EL (cell line): ENCODE measurements at places on chromosomes 6 and 20.

DNA sequence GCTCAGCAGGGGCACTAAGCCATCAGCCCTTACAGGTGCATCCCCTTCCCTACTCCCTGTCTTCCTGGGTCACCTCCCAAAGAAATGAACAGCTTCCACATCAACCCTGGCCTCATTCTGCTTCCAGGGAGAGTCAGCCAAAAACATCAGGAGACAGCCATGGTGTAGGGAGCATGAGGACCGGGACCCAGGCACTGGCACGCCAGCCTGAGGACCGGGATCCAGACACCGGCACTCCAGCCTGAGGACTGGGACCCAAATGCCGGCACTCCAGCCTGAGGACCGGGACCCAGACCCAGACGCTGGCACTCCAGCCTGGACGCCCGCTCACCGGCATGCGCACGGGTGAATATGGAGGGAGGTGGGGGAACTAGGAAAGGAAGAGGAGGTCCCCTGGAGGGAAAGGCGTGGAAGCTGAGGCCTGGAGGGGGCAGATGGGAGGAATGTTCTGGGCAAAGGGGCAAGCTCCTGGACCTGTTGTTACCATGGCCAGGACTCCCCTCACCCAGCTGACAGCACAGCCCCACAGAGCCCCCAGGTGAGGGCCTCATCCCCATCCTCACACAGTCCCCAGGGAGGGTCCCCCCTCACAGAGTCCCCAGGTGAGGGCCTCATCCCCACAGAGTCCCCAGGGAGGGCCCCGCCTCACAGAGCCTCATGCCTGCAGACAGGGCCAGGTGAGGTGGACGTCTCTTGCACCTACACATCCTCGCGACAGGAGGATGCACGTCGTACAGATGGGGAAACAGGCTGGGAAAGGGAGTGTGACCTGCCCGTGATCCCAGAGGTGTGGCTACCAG is 26.0 kb upstream of the MRGBP start:
- DNase-seq = no peak

GRCh38 chr20:25277941-25278521 is 30.1 kb downstream of the PYGB start:
- DNase-seq = no peak

DNA sequence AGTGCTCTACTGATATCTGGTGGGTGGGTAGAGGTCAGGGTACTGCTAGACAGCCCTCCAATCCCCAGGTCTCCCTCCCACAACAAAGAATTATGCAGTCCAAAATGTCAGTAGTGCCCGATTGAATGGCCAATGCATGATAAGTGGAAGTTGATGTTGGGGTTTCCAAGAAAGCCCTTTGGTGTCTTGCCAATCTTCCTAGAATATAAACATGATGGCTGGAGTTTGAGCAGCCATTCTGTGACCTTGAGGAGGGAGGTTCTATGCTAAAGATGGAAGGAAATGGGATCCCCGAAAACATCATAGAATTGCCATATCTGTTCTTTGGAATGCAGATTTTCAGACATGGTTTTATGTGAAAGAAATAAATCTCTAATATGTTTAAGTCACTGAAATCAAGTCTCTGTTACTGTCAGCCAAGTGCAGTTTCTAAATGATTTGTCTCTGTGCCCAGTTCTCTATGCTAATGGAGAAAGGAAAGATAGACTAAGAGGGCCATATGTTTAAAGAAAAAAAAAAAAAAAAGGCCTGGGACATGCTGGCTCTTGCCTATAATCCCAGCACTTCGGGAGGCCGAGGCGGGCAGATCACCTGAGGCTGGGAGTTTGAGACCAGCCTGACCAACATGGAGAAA is 32.8 kb upstream of the PTPN1 start:
- no peak for DNase-seq

- DNase-seq = no peak
Measured at GRCh38 chr6:90631046-90631445, 44.2 kb upstream of the MAP3K7 start.

DNA sequence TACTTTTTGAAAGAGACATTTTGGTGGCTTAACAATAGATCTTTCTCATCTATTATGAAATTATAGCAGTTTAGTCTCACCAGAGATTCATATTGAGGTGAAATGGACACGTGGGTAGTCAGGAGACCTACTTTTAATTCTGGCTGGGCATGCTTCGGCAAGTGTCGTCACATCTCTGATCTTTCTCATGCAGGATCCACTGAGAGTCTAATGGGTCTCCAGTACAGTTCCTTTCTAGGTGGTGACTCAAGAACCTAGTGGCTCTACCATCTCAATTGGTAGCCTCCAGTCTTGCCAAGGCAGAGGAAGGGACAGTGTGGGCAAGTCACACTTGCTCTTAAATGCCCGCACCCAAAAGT is 94.9 kb downstream of the KCNB1 start:
- DNase-seq = no peak

DNA sequence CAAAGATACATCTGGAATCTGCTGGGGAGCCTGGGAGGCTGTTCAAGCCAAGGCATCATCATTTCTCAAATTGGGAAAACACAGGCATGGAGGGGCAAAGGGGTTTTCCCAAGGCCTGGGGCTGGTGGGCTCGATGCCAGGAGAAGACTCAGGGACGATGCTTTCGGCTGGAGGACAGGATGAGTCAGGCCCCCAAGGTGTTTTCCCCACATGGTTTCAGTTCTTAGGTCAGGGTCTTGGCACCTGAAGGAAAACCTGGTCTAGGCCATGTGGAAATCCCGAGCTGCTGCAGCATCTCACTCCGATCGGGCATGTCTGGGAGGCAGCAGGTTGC is 348.1 kb downstream of the CDC5L start:
- peak; percentile 81 for DNase-seq

DNA sequence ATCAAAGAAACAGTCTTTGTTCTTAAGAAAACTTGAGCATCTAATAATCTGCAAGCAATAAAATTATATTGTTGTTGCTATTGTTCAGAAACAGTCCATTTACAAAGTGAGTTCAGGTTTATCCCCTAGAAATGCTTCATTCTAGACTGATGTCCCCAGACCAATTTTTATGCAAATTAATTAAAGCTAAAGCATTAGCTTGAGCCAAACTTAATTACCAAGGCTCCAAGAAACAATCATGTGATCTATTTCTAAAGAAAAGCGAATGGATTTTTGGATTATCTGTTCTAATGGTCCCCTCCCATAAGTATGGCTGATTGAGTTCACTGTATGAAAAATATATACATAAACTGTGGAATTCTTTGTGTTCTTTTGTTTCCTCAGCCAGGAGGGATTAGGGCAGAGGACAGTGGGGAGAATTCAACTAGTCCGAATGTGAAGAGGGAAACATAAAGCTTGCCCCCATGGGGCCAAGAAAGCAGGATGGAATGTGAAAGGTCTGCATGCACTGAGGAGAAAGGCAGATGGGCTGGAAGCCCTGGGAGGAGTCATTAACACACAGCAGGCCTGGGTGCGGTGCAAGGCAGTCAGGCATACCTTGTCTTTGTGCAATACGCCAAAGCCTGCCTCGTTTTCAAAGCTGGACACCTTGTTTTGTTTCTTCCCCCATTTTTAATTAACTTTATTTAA is 597.1 kb downstream of the KIF16B start:
- no peak for DNase-seq

DNA sequence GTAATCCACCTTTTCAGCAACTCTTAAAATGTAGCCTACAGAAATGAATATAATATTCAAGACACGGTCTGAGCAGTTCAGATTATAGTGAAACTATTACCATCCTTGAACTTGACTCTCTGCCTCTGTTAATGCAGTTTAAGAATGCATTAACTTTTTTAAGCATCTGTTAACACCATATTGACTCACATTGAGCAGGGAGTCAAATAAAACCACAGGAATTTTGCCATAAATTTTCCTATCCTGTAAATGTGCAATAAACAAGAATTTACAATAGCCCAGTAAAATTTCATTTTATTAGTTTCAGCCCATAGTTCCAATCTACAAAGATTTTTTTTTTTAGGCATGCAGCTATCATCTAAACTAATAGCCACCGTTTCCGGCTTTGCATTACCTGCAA is 239.2 kb upstream of the DEFB112 start:
- DNase-seq = no peak

GRCh38 chr6:106746652-106747051 is 117.3 kb downstream of the QRSL1 start:
- DNase-seq = peak; percentile 95

- DNase-seq = peak; percentile 87
Measured at GRCh38 chr20:16573001-16573965, at the start of gene KIF16B. Gene KIF16B, minus strand, starts transcription at chr20:16573448. Its CDS starts 173 bp downstream, at chr20:16573275.

GRCh38 chr20:31547720-31548298 is 33.6 kb downstream of the HM13 start:
- no peak for DNase-seq

- DNase-seq = peak; percentile 91
Measured at GRCh38 chr20:59010995-59011873, 4.2 kb upstream of the CTSZ start.

DNA sequence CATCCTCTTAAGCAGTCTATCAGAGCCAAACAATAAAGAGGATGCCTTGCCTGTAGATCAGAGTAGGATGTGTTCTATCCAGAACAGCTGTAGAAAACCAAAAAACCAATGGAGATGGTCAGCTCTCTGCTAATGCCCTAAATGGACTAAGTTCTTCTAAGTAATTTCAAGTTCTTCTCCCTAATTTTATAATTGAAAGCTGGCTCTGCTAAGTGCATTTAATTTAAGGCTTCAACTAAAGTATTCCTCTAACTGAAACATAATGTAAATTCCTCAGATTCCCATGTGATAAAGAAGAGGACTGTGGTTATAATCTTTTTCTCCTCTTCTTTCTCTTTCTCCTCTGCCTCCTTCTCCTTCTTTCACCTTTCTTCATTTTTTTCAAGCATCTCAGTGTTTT is 709.5 kb downstream of the KIF16B start:
- DNase-seq = no peak
